ENCODE measurements at places on chromosomes 2 and 18. TPM values are rescaled to one million over a fixed set of nuclear protein-coding genes. Genes with fewer than 3 reads are reported as not detected.

Gene GAREM1
- total RNA-seq: not detected

Gene NEB
- total RNA-seq: 0.12 TPM

Gene AKAIN1
- not detected for total RNA-seq

Gene TMEM163
- total RNA-seq: 2.1 TPM

Gene ZNF638
- 105 TPM for total RNA-seq

Gene FAM161A
- total RNA-seq: 4.8 TPM

Gene MROH2A
- not detected for total RNA-seq

Gene CPO
- not detected for total RNA-seq

Gene SERPINB2
- not detected for total RNA-seq

Gene SRD5A2
- not detected for total RNA-seq

Gene CLEC4F
- total RNA-seq: not detected

Gene FTCDNL1
- total RNA-seq: 2.8 TPM

Gene CCDC85A
- not detected for total RNA-seq

Gene SCN7A
- not detected for total RNA-seq

Gene UXS1
- 115 TPM for total RNA-seq

Gene ST8SIA3
- total RNA-seq: not detected

Gene ERFE
- not detected for total RNA-seq

Gene CACNB4
- 0.23 TPM for total RNA-seq

Gene INPP1
- total RNA-seq: 18.9 TPM

Gene FSIP2
- 0.09 TPM for total RNA-seq

Gene TRPM8
- total RNA-seq: not detected

Gene COBLL1
- not detected for total RNA-seq

Gene RNU2-63P
- total RNA-seq: 48.9 TPM

Gene MDH1B
- total RNA-seq: 0.32 TPM

Gene TSPYL6
- not detected for total RNA-seq
